ENCODE measurements at places on chromosomes 2 and 18. TPM values are rescaled to one million over a fixed set of nuclear protein-coding genes. Genes with fewer than 3 reads are reported as not detected.

Gene CD28
- total RNA-seq, result 2.9 TPM

Gene MYCN
- total RNA-seq, result 0.98 TPM

Gene CDH2
- total RNA-seq, result 1.8 TPM

GRCh38 chr2:150417278-150417677 is 70.2 kb downstream of the RND3 start:
- no peak for DNase-seq
- H3K27ac ChIP-seq, result no peak overlapping the region
- H3K4me1 ChIP-seq, result no peaks in the 10 kb centered on the region
- H3K4me3 ChIP-seq, result no peak overlapping the region
- no peaks in the 10 kb centered on the region for H3K36me3 ChIP-seq

DNA sequence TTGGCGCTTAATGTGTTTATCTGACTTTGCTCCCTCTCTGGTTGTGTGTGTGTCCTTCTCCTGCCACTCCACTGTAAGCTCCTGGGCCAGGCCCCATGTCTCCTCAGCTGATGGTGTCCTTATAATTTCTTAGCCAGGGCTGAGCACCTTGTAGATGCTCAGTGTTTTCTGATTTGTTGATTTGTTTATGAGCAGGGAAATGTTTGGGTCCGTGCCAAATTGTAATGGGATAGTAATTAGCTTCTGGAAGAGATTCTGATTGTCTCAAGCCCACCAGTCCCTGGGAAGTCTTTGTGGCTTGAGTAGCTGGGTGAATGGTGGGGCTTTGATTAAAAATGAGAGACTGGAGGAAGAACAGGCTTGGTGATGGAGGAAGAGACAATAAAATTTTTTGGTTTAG is 270.5 kb downstream of the MYCN start:
- no peak overlapping the region for H3K4me3 ChIP-seq
- H3K27ac ChIP-seq, result no peak overlapping the region
- no peaks in the 10 kb centered on the region for H3K36me3 ChIP-seq
- H3K4me1 ChIP-seq, result no peaks in the 10 kb centered on the region
- no peaks in the 10 kb centered on the region for H3K27me3 ChIP-seq
